Fibroblast of lung (primary cell): ENCODE measurements at places on chromosomes 11 and 22.

DNA sequence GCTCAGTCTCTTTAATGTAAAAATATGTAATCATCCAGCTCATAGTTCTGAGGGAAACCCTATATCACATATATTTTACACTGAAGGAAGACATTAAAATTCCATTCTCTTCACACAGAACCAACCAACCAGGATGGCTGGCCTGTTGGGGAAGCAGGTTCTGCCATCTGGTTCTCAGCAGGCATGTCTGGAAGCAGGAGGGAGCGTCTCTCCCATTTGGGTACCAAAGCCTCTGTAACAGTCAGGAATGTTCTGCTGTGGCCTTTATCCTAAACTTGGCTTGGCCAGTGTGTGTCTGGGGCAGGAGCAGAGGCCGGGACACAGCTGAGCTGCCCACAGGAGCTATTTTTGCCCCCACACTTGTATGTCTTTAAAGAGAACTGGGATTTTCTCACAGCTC is 29.2 kb downstream of the SGSM3 start:
- DNase-seq = no peak

DNA sequence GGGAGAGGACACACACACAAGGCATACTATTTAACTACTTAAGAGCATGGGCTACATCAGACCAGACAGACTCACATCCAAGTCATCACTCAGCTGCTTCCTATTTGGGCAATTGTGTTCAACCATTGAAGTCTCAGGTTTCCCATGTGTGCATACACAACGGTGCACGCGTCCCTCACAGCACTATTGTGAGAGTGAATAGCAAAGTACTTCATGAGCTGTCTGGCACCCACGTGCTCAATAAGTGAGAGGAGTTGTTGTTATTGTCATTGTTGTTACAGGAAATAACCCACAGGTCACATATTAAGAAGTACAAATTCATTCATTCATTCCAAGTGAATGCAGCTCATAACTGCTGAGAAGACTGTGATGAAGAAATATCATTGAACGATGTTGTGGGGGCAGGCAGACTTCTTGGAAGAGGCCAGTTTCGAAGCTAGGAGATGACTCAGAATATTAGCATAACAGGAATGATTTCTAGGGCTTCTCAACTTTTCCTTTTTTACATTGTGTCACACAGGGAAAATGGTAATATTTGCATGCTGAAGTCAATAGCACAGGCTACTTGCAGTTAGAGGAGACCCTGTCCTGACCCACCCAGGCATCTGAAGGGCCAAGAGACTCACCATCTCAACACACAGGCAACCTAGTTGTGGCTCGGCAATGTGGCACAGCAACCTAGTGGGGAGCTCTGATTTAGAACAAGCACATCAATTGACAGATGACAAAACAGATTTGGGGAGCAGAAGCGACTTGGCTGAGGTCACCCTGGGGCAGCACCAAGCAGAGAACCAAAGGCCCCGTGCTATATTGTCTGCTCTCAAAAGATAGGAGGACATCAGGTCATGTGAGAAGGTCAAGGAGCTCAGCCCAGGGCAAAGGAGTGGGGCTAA is 606.0 kb downstream of the BUD13 start:
- peak; percentile 51 for DNase-seq

GRCh38 chr11:112971195-112971594 is 10.0 kb downstream of the NCAM1 start:
- no peak for DNase-seq

DNA sequence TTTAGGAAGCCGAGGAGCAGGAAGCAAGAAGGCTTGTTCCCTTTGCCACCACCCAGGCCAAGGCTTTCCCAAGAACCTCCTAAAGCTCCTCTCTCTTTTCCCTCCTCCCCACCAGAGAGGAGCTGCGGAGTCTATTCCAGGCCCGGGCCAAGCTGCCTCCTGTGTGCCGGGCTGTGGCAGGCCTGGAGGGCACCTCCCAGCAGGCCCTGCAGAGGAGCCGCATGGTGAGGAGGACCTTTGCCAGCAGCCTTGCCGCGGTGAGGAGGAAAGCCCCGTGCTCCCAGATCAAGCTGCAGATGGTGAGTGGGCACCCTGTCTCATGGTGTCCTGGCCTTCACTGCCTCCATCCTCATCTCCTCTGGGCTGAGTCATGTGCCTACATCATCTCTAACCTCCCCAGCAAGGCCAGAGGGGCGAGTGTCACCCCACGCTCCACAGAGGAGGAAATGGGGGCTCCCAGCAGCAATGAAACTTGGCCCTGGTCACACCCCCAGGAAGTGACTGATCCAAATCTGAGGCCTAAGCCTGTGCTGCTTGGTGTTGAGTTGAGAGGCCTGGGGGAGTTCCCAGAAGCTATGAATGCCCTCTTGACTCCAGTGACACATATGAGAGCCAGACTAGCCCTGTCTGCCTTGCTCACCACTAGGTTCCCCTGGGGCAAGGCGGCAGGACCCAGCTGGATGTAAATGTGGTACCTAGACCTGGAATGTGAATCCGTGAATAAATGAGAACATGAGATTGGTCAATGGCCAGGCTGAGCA is 104.2 kb downstream of the MYO18B start:
- DNase-seq = no peak

DNA sequence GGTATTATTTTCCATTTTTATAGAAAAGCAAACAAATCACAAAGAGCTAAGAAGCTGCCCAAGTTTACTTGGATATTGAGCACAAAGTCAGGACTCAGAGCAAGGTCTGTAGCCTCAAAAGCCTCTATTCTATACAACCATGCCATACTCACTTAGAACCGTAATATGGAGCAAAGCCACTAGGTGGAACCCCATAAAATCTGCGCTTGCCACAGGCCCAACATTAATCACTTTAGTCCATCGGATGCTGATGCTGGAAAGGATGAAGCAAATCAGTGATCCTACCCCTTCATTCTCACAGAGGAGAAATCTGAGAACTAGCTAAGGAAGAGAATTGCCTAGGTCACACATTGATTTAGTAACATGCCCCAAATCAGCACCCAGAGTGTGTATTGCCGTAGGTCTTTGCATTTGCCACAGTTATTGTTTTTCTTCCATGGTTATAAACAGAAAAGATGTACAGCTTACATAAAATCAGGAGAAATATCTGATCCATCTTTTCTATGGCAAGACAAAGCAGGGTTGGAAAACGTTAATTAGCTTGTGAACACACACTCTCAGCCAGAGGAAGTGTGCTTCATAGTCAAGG is 56.7 kb upstream of the RAB38 start:
- DNase-seq = peak; percentile 37

DNA sequence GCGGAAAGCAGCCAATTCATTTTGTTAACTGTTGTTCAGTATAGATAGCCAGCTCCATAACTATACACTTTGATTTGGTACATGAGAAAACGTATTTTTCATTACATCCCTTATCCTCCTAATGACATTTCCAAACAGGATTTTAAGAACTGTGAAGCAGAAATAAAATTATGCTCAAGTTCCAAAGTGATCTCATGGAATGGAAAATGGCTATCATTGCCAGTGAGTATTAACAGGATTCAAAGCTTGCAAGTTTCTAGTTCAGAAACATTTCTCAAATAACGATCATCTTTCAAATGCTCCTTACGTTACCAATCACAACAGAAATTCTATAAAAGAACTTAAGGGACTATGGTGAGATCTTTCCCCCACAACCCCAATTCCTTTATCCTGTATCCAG is 53.7 kb downstream of the CADM1 start:
- no peak for DNase-seq

GRCh38 chr22:50734343-50734771 is 3.6 kb upstream of the ACR start:
- no peak for DNase-seq

DNA sequence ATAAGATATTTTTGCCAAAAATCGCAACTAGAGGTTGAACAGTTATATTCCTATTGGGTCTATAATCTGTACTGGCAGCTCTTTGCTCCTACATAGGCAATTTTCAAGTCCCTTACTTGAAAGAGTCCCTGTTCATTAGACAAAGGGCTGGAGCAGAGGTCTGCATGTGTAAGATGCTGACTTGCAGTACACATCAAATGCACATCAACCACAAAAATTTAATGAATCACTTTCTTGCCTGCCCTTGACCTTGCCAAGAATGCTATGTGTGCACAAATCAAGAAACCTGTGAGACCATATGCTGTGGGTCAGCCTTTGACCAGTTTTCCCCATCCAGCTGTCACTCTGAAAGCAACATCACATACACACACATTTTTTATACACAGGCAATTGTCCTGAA is 661.5 kb downstream of the LRRC4C start:
- peak; percentile 93 for DNase-seq

GRCh38 chr11:121936781-121937447 is 179.1 kb downstream of the BLID start:
- peak; percentile 51 for DNase-seq

DNA sequence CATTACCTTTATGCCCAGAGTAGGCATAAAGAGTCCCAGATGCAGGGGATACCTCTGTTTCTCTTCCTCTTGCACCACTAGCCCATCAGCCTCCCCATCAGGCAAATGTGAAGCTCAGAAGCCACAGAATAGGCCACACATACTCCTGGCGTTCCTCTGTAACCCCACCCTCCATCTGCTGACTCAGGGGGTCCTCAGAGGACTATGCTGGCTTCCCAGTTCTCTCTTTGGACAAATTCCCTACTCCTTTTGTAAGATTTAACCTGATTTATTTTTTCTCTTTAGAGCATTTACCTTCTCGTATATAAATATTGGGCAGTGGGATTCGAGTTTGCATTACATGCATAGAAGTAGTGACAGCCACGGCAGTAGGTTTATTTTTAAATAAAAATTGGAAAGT is 262.3 kb upstream of the CADM1 start:
- no peak for DNase-seq

GRCh38 chr11:94678236-94678635 is 89.9 kb upstream of the AMOTL1 start:
- no peak for DNase-seq

GRCh38 chr11:109606256-109606655 is 184.3 kb downstream of the C11orf87 start:
- no peak for DNase-seq

DNA sequence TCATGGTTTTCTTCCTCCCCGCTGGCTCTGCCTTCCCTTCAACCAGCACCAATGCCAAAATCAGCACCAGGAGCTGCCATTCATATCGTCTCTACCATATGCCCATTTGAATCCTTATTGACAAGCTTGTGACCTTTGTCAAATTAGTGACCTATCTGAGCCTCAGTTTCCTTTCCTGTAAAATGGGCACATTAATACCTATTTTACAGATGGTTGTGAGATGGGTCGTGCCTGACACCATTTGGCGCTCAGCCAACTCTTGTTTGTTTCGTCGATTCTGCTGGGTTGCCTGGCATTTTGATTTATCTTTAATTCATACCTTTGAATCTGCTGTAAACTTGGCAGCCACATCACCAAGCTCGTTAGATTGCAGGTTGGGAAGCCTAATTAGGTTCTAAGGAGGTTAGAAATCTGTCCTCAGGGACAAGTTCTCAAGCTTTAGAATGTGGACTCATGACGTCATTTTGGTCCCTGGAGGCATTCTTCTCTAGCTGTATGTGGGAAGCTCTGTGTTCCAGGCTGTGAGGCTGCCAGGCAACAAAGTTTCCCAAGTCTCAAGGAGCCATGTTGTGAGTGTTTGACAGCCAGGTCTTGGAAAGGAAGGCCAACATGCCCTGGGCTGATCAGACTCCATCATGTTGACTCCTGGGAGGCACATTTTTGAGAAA is 61.0 kb downstream of the RPS6KA4 start:
- DNase-seq = peak; percentile 19

DNA sequence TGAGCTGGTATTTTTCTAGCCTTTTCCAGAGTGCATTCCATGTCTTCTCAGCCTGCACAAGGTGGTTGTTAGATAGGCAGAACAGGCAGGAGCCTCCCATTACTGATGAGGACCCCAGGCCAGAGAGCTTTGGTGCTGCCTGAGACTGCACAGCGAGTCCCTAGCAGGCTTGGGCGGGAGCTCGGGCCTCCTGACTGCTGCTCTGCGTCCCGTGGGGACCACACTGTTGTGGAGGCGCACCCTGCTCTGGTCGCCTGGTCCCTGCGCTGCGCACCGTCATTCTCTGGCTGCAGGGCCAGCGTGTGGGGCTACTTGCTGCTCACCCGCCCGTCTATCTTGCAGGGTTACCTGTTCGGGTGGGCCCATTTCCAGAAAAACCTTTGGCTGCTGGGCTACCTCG is 8.5 kb downstream of the TPCN2 start:
- no peak for DNase-seq

DNA sequence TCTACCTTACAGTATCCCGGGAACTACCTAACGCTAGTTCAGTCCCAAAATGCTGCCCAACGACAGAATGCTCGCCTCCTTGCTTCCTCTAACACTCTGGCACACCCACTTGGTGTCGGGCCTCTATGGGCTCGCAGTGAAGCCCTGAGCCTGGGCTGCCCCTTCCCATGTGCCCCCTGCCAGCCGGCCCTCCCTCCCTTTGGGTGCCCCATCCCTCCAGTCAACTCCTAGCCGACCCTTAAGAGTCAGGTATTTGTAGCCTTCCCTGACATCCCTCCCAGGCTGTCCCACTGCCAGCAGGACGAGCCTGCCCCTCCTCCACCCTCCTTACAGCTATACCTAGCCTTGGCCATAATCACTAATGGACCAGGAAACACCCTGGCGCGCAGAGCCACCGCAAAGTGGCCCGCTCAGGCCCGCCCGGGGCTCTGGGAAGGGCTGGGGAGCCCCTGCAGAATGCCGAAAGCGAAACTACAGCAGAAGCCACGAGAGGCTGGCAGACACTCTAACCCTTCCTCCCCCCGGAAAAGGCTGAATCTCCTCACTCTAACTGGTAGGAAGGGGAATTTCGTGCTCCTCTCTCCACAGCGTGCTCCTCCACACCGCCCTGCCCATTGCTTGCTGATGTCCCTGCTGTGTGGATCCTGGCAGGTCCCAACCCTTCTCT is 8.2 kb downstream of the CBX7 start:
- peak; percentile 38 for DNase-seq

DNA sequence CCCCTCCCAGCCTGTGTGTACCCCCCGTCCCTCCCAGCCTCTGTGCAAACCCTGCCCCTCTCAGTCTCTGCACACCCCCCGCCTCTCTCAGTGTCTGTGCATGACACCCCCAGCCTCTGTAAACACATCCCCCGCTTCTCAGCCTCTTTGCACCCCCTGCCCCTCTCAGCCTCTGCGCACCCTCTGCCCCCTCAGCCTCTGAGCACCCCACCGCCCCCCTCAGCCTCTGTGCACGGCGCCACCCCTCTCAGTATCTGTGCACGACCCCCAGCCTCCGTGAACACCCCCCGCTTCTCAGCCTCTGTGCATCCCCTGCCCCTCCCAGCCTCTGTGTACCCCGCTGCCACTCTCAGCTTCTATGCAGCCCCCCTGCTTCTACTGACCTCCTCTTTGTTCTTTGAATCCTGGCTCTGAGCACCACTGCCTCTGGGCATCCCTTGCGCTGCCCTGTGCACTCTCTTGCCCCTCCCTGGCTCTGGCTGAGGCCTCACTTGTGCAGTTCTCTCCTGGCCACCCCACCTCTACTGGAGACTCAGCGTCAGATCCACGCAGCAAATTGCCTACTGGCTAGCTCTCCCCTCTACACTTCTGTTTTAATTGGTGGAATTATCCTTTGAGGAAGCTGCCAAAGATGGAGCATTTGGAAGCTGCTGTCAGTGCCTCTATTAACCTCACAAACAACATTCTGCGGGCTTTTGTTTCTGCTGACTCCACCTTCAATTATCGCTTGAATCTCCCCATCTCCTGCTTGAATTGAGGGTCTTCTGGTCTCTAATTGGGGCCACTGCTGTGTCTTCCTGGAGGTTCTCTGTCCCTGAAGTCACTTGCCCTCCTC is 838.6 kb downstream of the TBC1D22A start:
- no peak for DNase-seq

- DNase-seq = no peak
Observed at GRCh38 chr22:48581796-48582469, 1245.7 kb downstream of the BRD1 start.
